Dermis microvascular lymphatic vessel endothelial cell (primary cell): ENCODE measurements at places on chromosomes 6 and 20.

GRCh38 chr20:56925831-56926170 lies 296.7 kb downstream of the TFAP2C start:
- DNase-seq = no peak

- DNase-seq = no peak
These were observed 38.6 kb upstream of the PIM1 start for GRCh38 chr6:37131104-37131959.

DNA sequence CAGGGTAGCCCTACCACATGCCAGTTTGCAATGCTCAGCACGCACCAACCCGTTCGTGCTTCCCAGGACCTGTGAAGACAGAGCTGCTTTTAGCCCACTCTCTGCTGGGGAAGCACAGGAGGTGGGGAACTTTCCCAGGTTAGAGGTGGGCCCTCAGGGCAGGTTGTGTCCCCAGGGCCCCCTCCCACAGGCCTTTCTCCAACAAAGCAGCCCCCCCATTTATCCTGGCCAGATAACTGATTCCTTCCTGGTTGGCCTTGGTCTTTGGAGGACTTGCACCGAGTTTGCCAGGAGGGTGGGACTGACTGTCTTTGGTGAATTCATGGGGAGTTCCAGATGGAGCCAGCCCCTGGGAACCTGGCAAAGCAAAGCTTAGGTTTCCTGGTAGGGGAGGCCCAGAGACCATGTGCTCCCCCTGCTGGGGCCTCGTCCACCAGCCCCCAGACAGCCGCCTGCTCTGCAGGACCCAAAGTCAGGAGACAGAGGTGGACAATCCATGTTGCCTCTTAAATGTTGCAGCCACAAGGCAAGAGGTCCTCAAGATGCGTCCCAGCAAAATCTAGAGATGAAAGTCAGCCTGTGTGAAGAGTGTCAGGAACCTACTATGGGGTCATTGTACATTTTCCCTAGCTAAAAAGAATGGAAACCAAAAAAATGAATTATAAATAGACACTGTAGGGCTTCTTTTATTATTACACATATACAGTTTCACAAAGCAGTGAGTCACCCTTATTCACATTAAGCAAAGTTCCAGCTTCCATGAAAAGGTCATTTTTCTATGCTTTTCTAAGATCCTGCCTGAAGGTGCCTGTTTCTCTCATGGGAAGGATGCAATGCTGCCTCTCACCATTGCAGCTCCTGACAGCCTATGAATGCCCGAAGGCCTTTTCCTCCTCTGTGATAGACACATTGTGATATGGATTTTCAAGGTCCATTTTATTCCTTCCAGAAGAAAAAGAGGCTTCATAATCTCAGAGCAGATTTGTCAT lies 497.8 kb downstream of the PREX1 start:
- DNase-seq = peak; percentile 70

GRCh38 chr6:161198176-161198575 lies 75.7 kb downstream of the AGPAT4 start:
- no peak for DNase-seq

DNA sequence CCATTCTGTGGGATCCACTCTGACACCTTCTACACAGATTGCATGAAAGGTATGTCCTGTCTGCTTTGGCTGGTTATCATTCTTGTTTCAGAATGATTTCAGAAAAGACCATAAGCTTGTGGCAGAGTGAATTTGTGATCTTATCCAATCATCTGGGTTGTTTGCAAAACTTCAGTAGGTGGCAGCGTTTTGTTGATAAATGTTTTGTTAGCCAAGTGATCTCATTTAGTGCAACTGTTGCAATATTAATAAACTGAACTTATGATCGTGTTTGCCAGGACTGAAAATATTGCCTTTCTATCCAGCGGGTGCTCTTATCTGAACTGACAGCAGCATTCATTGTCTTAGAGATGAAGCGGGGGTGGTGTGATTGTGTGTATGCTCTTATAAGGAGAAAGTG lies 613.2 kb upstream of the NOX3 start:
- peak; percentile 6 for DNase-seq

- DNase-seq = no peak
These were observed 37.7 kb upstream of the B4GALT5 start for GRCh38 chr20:49751397-49751736.
